ENCODE measurements at places on chromosomes 2 and 18. TPM values are rescaled to one million over a fixed set of nuclear protein-coding genes. Genes with fewer than 3 reads are reported as not detected.

Gene KCNG2
- total RNA-seq: 0.12 TPM

Gene MYO7B
- total RNA-seq: 0.23 TPM

Gene IL37
- total RNA-seq: not detected

Gene NRP2
- 6.2 TPM for total RNA-seq

Gene UGT1A1
- total RNA-seq: not detected

Gene IL36A
- total RNA-seq: not detected

Gene SERPINB4
- not detected for total RNA-seq

Gene RGPD3
- under 0.01 TPM for total RNA-seq

Gene SCYGR4
- total RNA-seq: not detected

All from smooth muscle cell of the coronary artery (primary cell).